ENCODE measurements at places on chromosomes 11 and 22. TPM values are rescaled to one million over a fixed set of nuclear protein-coding genes. Genes with fewer than 3 reads are reported as not detected.

KMT5B gene
- 15.4 TPM for total RNA-seq

RAB36 gene
- 3.2 TPM for total RNA-seq

GNG3 gene
- total RNA-seq, result not detected

SBF2 gene
- total RNA-seq, result 22.7 TPM

MMP10 gene
- total RNA-seq, result 5.2 TPM

TSPAN32 gene
- total RNA-seq, result not detected

CCDC87 gene
- 0.32 TPM for total RNA-seq

SCGB1C1 gene
- total RNA-seq, result not detected

OR5P2 gene
- 0.07 TPM for total RNA-seq

OTOG gene
- not detected for total RNA-seq

GAB2 gene
- total RNA-seq, result 0.53 TPM

C11orf97 gene
- not detected for total RNA-seq

OR10A6 gene
- 0.07 TPM for total RNA-seq

OR8H3 gene
- not detected for total RNA-seq

APOA4 gene
- total RNA-seq, result not detected

HBG2 gene
- not detected for total RNA-seq

IRAG1 gene
- total RNA-seq, result 0.03 TPM

UPB1 gene
- total RNA-seq, result not detected

OR51I1 gene
- total RNA-seq, result not detected

DRD2 gene
- total RNA-seq, result 0.07 TPM

MACROD1 gene
- total RNA-seq, result 10.0 TPM

TP53I11 gene
- 38.4 TPM for total RNA-seq

ARFGAP2 gene
- total RNA-seq, result 83.5 TPM

MEI1 gene
- 0.14 TPM for total RNA-seq

CD3E gene
- not detected for total RNA-seq

CASTOR1 gene
- 3.5 TPM for total RNA-seq

RCOR2 gene
- total RNA-seq, result 1.8 TPM

CBLIF gene
- total RNA-seq, result not detected

UBQLNL gene
- total RNA-seq, result not detected

ARHGAP8 gene
- 16.5 TPM for total RNA-seq

RIN1 gene
- total RNA-seq, result 40.6 TPM

LRRC74B gene
- not detected for total RNA-seq

C22orf42 gene
- total RNA-seq, result not detected

RASD2 gene
- 0.07 TPM for total RNA-seq

MUC2 gene
- total RNA-seq, result not detected

DENND5A gene
- total RNA-seq, result 37.6 TPM

KCNE3 gene
- 0.07 TPM for total RNA-seq

PHLDA2 gene
- total RNA-seq, result 36.9 TPM

OR10A4 gene
- not detected for total RNA-seq

BTG4 gene
- total RNA-seq, result 0.24 TPM

MRGPRF gene
- total RNA-seq, result 0.14 TPM

WNT11 gene
- total RNA-seq, result 0.07 TPM

CRYAB gene
- total RNA-seq, result 0.85 TPM

LARGE2 gene
- total RNA-seq, result 48.1 TPM

BBS1 gene
- total RNA-seq, result 12.8 TPM

TNNI2 gene
- 8.6 TPM for total RNA-seq

ALG8 gene
- total RNA-seq, result 46.8 TPM

EHF gene
- 97.2 TPM for total RNA-seq

STK33 gene
- total RNA-seq, result 0.39 TPM

ANO5 gene
- not detected for total RNA-seq

GPR83 gene
- not detected for total RNA-seq

FREY1 gene
- 0.14 TPM for total RNA-seq

RTN4RL2 gene
- total RNA-seq, result 0.10 TPM

SYCE3 gene
- not detected for total RNA-seq

Measured in foreskin keratinocyte (primary cell).